Activated T-helper 1 cell treated with anti-CD3 and anti-CD28 coated beads, Interleukin-12 subunit alpha, Interleukin-12 subunit beta, Interleukin-2, Interleukin-4 antibody, amounts not matched to agents 30 ng/mL and 10 ng/mL and 1 ng/mL, durations not matched to agents 14 hours and 24 hours and 36 hours (primary cell): ENCODE measurements at places on chromosomes 16 and 17.

GRCh38 chr17:74680213-74680612 is 32.5 kb downstream of the CD300LF start:
- H3K27ac ChIP-seq, result no peak overlapping the region
- H3K4me1 ChIP-seq, result peaks cover 16% of the 10 kb centered on the region
- no peak overlapping the region for H3K4me3 ChIP-seq
- H3K36me3 ChIP-seq, result no peaks in the 10 kb centered on the region

GRCh38 chr16:21186326-21186691 is 25.1 kb downstream of the ZP2 start:
- H3K36me3 ChIP-seq, result peaks cover 13% of the 10 kb centered on the region
- H3K4me3 ChIP-seq, result no peak overlapping the region
- no peak for DNase-seq
- H3K4me1 ChIP-seq, result peaks cover 5% of the 10 kb centered on the region
- no peak overlapping the region for H3K27ac ChIP-seq
- peaks cover 5% of the 10 kb centered on the region for H3K27me3 ChIP-seq

DNA sequence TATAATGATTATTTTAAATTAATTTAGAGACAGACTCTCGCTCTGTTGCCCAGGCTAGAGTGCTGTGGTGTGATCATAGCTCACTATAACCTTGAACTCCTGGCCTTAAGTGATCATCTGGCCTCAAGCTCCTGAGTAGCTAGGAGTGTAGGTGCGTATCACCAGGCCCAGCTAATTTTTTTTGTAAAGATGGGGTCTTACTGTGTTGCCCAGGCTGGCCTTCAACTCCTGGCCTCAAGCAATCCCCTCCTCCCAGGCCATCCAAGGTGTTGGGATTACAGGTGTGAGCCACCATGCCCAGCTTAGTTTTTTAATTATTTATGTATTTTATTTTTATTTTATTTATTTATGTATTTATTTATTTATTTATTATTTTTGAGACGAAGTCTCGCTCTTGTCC is 17.9 kb downstream of the CTCF start:
- no peak overlapping the region for H3K4me3 ChIP-seq
- DNase-seq, result no peak
- H3K27ac ChIP-seq, result no peak overlapping the region
- H3K27me3 ChIP-seq, result no peaks in the 10 kb centered on the region
- H3K36me3 ChIP-seq, result peaks cover 18% of the 10 kb centered on the region

- H3K36me3 ChIP-seq, result no peaks in the 10 kb centered on the region
- H3K4me1 ChIP-seq, result no peaks in the 10 kb centered on the region
- no peak overlapping the region for H3K4me3 ChIP-seq
- H3K27me3 ChIP-seq, result peaks cover 2% of the 10 kb centered on the region
- H3K27ac ChIP-seq, result no peak overlapping the region
- DNase-seq, result no peak
Observed at GRCh38 chr17:79684132-79684985, 46.4 kb upstream of the ENPP7 start.

DNA sequence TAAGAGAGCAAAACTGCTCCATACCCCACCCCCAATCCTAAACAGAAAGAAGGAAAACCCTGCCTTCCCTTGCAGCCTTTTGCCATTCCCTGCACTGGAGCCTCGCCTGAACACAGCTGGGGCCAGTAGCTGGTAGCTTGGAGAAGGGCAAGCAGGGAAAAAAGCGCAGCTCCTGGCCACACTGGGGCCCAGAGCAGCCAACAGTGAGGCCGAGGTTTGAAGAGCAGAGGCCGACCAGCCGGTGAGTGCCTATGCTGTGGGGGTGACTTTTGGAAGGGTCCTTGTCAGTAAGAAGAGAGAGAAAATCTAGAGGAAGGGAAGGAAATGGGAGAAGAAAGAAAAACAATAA is 3.2 kb upstream of the HOXB9 start:
- DNase-seq, result no peak
- peaks cover 81% of the 10 kb centered on the region for H3K27me3 ChIP-seq

DNA sequence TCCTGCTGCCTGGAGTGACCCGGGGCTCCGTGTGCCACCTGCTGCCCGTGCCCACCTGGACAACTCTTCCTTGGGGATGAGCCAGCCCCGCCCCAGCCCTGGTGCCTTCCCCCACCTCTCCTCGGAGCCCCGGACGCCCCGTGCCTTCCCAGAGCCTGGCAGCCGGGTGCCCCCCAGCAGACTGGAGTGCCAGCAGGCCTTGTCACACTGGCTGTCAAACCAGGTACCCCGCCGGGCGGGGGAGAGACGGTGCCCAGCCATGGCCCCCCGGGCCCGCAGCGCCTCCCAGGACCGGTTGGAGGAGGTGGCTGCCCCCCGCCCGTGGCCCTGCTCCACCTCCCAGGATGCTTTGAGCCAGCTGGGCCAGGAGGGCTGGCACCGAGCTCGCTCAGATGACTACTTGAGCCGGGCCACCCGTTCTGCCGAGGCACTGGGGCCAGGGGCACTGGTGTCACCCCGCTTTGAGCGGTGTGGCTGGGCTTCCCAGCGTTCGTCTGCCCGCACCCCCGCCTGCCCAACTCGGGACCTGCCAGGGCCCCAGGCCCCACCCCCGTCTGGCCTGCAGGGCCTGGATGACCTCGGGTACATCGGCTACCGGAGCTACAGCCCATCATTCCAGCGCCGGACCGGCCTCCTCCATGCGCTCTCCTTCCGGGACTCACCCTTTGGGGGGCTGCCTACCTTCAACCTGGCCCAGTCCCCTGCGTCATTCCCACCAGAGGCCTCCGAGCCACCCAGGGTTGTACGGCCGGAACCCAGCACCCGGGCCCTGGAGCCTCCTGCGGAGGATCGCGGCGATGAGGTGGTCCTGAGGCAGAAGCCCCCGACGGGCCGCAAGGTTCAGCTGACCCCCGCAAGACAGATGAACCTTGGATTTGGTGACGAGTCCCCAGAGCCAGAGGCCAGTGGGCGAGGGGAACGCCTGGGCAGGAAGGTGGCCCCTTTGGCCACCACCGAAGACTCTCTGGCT is 38.4 kb downstream of the ARHGAP23 start:
- no peaks in the 10 kb centered on the region for H3K36me3 ChIP-seq
- H3K27ac ChIP-seq, result no peak overlapping the region
- no peaks in the 10 kb centered on the region for H3K4me1 ChIP-seq
- no peak for DNase-seq

GRCh38 chr17:48391444-48391843 is 38.6 kb downstream of the SKAP1 start:
- no peak overlapping the region for H3K4me3 ChIP-seq
- H3K27ac ChIP-seq, result no peak overlapping the region
- no peak for DNase-seq
- H3K4me1 ChIP-seq, result peaks cover 20% of the 10 kb centered on the region
- no peaks in the 10 kb centered on the region for H3K27me3 ChIP-seq
- H3K36me3 ChIP-seq, result peaks cover 31% of the 10 kb centered on the region

- no peak for DNase-seq
- no peaks in the 10 kb centered on the region for H3K36me3 ChIP-seq
- no peaks in the 10 kb centered on the region for H3K4me1 ChIP-seq
- H3K27me3 ChIP-seq, result no peaks in the 10 kb centered on the region
- H3K4me3 ChIP-seq, result no peak overlapping the region
Observed at GRCh38 chr17:70296456-70296855, 127.1 kb downstream of the KCNJ2 start.
